ENCODE measurements at places on chromosomes 7 and 10.
A peak's percentile ranks its signal among the peaks of the same experiment; 100 is the strongest.

DNA sequence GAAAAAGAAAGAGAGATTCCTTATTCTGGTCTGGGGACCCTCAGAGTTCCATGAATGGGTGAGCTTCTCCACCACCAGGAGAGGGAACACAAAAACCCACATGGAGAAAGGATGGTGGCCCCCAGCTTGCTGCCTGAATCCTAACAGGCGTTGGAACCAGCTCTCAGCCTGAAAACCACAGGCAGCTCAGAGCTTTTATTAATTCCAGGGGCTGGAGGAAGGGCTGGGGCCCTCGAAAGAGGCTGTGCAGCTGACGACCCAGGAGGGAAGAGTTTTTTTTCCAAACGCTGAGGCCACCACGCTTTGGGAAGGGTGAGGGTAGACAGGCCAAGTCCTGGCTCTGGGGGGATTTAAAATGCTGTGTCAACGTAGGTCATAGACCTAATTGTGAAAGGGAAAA lies 10.8 kb upstream of the ELN start:
- no peak overlapping the region for H3K4me3 ChIP-seq
- H3K36me3 ChIP-seq, result no peaks in the 10 kb centered on the region
- H3K27me3 ChIP-seq, result no peaks in the 10 kb centered on the region
- H3K4me1 ChIP-seq, result peaks cover 4% of the 10 kb centered on the region

GRCh38 chr10:127197154-127197432 lies 702 bp upstream of the INSYN2A start:
- no peak overlapping the region for H3K27ac ChIP-seq
- H3K4me3 ChIP-seq, result no peak overlapping the region
- no peak for DNase-seq
- no peaks in the 10 kb centered on the region for H3K36me3 ChIP-seq
- no peaks in the 10 kb centered on the region for H3K27me3 ChIP-seq

DNA sequence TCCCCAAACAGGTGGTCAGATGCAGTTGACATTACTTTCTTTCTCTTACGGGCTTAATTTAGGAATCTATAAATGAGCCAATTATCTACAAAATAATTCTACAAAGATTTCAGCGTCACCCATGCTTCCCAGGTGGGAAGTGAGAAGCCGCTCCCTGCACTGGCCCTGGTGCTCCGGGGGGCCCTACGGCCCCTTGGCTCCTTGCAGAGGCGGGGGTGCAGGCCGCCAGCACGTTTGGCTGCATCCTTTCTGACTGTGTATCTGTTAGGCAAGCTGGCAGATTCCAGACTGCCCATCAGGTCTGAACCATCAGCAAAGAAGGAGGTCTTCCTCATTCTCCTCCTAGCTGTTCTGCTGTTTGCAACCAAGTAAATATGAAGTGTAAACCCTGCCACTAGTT lies 16.3 kb downstream of the VWC2 start:
- no peak overlapping the region for H3K27ac ChIP-seq
- H3K27me3 ChIP-seq, result peaks cover 3% of the 10 kb centered on the region
- H3K36me3 ChIP-seq, result no peaks in the 10 kb centered on the region
- no peak for DNase-seq
- no peak overlapping the region for H3K4me3 ChIP-seq

- peak overlapping the region; percentile 73 for H3K27ac ChIP-seq
- H3K27me3 ChIP-seq, result no peaks in the 10 kb centered on the region
- no peak overlapping the region for H3K4me3 ChIP-seq
- DNase-seq, result no peak
- H3K4me1 ChIP-seq, result no peaks in the 10 kb centered on the region
These were observed 43.0 kb downstream of the TMEM130 start for GRCh38 chr7:98826811-98827231.

GRCh38 chr7:133562621-133563020 lies 309.7 kb downstream of the EXOC4 start:
- H3K27ac ChIP-seq, result no peak overlapping the region
- H3K36me3 ChIP-seq, result no peaks in the 10 kb centered on the region
- no peak overlapping the region for H3K4me3 ChIP-seq
- H3K27me3 ChIP-seq, result no peaks in the 10 kb centered on the region

GRCh38 chr7:73905360-73905759 lies 44.4 kb downstream of the TMEM270 start:
- H3K36me3 ChIP-seq, result no peaks in the 10 kb centered on the region
- H3K4me3 ChIP-seq, result no peak overlapping the region

DNA sequence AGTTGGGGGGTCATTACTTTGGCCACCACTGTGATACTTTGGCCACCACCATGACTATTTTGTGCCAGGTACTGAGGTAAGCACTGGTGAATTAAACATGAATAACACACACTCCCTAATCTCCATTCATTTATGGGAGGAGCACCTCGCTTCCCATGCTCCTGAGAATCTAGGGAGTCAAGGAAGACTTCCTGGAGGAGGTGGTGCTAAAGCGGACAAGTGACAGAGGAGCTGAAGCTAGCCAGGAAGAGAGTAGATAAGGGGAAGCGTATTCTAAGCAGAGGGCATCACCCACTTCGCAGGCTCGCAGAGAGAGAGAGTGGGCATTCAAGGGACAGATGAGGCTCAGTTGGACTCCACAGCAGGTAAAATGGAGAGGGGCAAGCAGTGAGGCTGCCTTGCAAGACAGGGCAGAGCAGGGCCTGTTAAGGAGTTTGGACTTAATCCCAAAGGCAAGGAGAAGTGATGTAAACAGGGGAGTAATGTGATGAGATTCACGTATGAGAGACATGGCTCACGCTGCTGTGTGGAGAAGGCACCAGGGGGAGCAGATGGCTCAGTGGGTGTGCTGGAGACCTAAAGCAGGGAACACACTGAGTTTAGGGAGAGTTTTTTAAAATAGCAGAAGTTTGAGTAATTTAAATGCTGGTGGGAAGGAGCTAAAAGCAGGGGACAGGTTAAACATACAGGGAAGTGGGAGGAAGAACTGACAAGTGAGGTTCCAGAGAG lies 21.3 kb upstream of the TMEM248 start:
- H3K27ac ChIP-seq, result no peak overlapping the region
- H3K4me1 ChIP-seq, result no peaks in the 10 kb centered on the region
- no peaks in the 10 kb centered on the region for H3K36me3 ChIP-seq
- H3K27me3 ChIP-seq, result no peaks in the 10 kb centered on the region
- DNase-seq, result no peak
